ENCODE measurements at places on chromosomes 1 and 21. TPM values are rescaled to one million over a fixed set of nuclear protein-coding genes. Genes with fewer than 3 reads are reported as not detected.

DNA sequence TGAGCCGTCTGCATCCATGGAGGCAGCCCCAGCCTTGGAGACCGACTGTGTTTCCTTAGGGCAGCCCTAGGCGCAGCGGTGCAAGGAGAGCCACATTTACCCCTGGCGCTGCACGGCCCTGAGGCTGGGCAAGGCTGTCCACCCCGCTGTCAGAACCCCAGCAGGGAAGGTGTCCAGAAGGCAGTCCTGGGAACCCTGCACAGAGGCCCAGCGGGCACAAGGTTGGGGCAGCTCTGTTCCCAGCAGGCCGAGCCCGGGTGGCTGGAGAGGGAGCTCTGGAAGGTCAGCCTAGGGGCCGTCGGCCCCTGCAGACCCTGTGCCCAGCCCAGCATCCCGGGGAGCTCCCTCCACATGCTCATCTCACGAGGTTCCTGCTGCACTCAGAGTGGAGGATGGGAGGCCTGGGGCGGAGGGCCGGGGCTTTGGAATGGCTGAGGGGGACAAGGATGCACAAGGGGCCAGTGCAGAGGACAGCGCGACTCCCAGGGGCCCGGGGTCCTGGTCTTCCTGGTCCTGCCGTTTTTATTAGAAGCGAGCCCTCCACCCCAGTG is 19.9 kb upstream of the SAMD11 start:
- no peak for DNase-seq

The SPATA21 gene
- 1.4 TPM for total RNA-seq

The LEMD1 gene
- total RNA-seq: not detected

The RNU1-3 gene
- under 0.01 TPM for total RNA-seq

- peak; percentile 87 for DNase-seq
Measured at GRCh38 chr21:37711836-37712568, 204.3 kb downstream of the KCNJ6 start.

GRCh38 chr1:107689159-107689558 is 275.8 kb downstream of the VAV3 start:
- no peak for DNase-seq

DNA sequence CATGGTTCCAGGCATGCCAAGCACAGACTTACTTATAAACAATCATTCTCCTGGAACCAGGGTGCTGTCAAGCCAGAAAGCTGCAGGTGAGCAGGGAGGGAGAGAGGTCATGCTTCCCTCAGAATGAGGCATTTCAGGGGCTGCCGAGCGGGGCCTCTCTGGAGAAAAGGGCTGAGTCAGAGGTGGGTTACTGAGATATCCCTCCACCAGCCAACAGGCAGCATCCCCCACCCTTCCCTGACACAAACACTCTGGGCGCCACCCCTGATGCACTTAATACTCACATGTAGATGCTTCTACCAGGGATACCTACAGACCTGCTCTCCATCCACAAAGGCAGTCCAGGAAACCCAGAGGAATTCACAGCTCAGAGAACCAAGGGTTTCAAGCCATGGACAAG is 13.1 kb downstream of the STK40 start:
- no peak for DNase-seq

DNA sequence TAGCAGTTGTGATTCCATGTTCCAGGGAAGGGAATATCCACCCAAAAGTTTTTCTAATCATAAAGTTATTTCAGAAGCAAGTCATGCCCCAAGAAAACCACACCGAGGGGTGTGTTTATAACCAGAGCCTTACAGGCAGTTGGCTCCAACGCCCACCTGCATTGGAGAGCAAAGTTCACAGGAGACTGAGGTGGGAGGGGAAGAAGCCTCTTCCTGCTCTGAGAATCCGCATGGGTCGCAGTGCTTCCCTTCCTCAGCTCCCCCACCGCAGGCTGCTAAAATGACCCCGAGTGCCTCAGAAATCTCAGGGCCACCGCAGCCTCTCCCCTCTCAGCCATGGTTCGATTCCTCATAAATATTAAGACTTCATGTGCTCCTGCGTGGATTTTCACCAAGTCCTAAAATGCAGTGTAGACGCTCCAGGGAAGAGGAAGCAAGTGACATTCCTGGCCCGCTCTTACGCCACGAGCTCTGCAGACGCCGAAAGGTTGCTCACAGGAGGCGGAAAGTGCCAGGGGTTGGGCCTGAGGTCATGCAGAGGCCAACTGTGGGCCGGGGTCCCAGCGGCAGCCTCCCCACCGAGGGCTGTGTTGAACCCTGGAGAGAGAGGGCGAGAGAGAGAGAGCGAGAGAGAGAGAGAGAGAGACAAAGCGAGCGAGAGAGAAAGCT is 13.4 kb upstream of the SPSB1 start:
- DNase-seq: no peak

- DNase-seq: no peak
Measured at GRCh38 chr1:156673387-156674121, 3.7 kb downstream of the NES start.

The ISG15 gene
- total RNA-seq: 127 TPM

- no peak for DNase-seq
Measured at GRCh38 chr1:50490640-50491039, 67.4 kb upstream of the DMRTA2 start.

The SFN gene
- total RNA-seq: 0.47 TPM

DNA sequence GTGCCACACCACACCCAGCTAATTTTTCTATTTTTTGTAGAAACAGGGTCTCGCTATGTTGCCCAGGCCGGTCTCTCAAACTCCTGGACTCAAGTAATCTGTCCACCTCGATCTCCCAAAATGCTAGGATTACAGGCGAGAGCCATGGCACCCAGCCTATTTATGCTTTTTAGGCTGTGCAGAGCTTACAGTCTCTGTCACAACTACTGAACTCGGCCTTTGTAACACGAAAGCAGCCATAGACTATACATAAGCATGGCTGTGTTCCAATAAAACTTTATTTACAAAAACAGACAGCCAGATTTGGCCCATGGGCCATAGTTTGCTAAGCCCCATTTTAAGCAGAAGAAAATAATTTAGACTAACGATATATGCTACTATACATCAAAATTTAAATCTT is 54.4 kb downstream of the NID1 start:
- no peak for DNase-seq

The DMBX1 gene
- not detected for total RNA-seq

GRCh38 chr21:42747276-42747701 is 93.9 kb downstream of the PDE9A start:
- no peak for DNase-seq

DNA sequence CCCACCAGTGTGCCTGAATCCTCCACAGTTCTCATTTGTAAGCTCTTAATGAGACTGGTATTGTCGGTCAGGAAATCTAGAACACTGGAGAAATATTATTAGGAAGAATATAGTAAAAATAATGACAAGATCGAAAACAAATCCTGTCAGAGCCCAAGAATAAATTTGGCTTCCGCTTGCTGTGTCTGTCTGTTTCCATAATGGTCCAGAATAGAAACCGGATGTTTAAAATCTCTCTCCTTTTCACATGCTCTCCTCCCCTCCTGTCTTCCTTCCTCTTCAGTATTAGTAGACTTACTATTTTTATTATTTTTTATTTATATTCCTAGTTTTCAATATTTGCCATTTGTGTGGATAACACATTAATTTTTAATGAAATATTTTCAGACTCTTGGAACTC is 187.7 kb downstream of the SDCCAG8 start:
- DNase-seq: no peak

DNA sequence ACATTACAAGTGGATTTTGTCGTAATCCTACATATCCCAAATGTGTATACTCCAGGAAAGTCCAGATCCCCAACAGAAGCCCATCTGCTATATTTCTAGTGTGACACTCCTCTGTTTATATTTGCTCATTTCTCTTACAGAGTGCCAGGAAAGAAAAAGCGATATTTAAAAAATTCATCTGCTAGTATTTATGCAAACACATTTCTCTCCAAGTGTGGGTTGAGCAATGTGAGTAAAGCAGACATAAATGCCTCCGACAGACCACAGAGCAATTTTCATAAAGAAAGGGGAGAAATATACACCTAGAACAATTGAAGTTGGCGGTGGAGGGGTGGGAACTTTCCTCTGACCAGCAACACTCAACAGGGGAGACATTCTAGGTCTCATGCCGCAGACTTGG is 22.2 kb upstream of the RAP1A start:
- DNase-seq: no peak

GRCh38 chr21:45169001-45169400 is 94.6 kb downstream of the ADARB1 start:
- DNase-seq: no peak

DNA sequence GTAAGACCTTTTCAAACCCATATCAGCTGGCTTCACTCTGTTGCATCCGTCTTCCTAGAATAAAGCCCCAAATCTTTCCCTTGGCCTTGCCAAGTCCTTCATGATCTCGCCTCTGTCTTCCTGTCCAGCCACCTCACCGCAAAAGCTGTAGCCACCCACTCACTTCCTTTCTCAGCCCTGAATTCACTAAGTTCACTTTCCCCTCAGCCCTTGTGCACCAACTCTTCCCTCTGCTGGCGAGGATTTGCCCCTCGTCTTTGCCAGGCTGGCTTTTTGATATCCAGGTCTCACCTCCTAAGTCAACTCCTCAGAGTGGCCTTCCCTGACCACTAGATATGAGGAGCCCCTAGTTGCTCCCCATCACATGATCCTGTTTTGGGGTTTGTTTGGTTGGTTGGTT is 3.9 kb upstream of the COL16A1 start:
- DNase-seq: peak; percentile 58

DNA sequence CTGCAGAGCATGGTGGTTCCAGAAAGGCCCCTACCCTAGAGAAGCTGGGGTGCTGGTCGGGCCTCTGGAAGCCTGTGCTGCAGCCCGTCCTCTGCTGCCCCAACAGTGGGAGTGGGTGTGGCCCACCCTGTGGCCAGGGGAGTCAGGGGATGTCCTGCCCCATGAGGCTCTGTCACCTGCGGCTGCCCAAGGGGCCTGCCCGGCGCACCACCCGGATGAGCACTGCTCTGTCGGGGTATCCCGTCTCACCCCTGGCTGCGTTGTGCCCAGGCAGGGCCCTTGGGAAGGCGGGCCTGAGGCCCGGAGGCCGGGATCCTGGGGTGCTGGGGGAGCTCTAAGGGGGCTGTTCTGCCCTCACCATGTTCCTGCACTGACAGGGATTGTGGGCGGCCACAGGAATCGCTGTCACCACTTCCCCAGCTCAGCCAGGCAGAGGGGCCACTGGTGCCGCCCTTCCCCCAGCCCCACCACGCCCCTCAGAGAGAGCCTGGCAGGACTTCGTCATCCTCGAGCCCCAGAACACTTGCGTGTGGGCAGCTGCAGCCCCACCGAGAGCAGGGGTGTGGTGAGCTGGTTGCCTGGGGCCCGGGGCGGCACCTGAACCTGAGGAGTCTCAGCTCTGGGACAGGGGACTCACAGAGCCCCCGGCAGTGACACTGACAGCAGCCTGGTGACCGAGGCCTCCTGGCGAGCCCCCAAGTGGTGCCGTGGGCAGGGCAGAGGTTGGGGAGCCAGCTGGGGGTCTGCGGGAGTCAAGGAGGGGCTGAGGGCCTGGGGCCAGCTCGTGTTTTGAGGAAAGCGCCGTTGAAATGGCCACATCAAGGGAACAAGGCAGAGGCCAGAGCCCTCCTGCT is 20.2 kb downstream of the PANK4 start:
- no peak for DNase-seq

The FCGR3A gene
- total RNA-seq: not detected

DNA sequence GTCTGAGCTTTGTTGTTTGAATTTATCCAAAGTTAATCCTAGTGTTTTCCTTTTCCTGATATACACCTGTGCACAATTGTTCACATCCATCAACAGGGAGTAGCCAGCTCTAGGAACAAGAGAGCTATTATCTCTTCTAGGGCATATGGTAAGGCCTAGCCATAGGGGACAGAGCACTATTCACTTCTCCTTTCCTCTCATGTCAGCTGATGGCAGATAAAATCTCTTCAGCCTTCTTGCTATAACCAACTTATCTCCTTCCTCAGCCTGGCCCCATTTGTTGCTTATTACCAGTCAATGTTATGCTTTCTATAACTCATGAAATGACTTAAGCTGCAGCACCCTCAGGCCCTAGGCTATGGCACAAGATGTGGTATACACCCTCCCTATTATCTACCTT is 38.9 kb downstream of the PATJ start:
- no peak for DNase-seq

GRCh38 chr1:12473596-12474362 is 144.2 kb downstream of the DHRS3 start:
- DNase-seq: no peak

DNA sequence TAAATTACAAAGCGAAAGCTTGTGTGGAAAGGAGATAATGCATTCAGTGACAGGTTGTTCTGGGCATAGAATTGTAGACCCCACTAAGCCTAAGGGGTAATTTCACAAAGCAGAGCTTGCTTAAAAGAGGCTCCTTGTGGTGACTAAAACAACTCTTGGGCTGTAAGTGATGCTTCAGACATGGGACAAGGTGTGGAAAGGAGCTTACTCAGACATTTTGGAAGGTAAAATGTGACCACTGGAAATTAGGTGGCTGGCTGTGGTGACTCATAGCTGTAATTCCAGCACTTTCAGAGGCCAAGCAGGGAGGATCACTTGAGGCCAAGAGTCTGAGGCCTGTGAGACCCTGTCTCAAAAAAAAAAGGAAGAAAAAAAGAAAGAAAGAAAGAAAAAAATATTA is 51.1 kb upstream of the LRRC8C start:
- no peak for DNase-seq

The CNTN2 gene
- not detected for total RNA-seq

- DNase-seq: no peak
Measured at GRCh38 chr1:24387636-24388175, 25.9 kb downstream of the STPG1 start.

The PLA2G2F gene
- total RNA-seq: not detected

Data from Karpas-422 (cell line).